Chondrocyte (in vitro differentiated cells): ENCODE measurements at places on chromosomes 1 and 21. TPM values are rescaled to one million over a fixed set of nuclear protein-coding genes. Genes with fewer than 3 reads are reported as not detected.
A peak's percentile ranks its signal among the peaks of the same experiment; 100 is the strongest.

The GJA9 gene
- not detected in 3 replicates for total RNA-seq

The S100A4 gene
- total RNA-seq: 331 to 404 TPM (median 388 TPM) in 3 replicates

The HHIPL2 gene
- total RNA-seq: not detected in 3 replicates

The F3 gene
- 4.5 to 6.5 TPM (median 6.3 TPM) in 3 replicates for total RNA-seq

The C1orf74 gene
- 1.2 to 1.6 TPM (median 1.4 TPM) in 3 replicates for total RNA-seq

The PGLYRP4 gene
- total RNA-seq: not detected in 3 replicates

The CD160 gene
- total RNA-seq: not detected in 3 replicates

- no peak for DNase-seq
Measured at GRCh38 chr21:45265721-45266517, 21.8 kb downstream of the POFUT2 start.

- DNase-seq: no peak
Measured at GRCh38 chr1:92441697-92442342, 44.9 kb downstream of the GFI1 start.

DNA sequence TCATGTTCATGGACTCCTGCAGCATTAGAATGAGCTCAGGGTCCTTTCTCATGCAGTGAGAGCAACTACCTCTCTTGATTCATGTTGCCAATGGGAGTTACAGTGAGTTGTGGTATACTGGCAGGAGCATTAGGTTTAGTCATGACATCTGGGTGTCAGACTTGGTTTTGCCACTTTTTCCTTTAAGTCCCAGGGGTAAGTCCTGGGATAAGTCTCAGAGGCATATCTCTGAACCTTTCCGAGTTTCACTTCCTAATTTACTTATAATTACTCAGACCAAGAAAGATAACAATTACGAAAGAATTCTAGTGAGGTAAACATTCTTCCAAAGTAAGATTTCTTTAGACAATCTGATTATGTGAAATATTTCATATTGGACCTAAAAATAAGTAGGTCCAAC is 606.0 kb downstream of the SMYD3 start:
- no peak for DNase-seq

DNA sequence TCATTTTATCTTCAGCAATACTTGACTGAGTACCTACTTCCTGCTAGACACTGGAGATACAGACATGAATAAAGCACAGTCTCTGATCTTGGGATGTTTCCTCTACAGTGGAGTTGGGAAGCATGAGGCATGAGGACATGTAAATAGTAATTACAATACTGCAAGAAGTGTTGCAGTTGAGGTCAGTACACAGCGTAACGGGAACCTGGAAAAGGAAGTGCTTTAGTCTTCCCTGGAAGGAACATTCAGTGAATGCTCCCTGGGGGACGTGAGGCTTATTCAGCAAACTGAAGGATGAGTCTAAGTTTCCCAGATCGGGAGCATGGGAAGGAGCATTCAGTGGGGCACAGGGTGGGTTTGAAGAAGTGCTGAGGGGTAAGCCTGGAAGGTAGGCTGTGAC is 112.4 kb downstream of the PIK3R3 start:
- no peak for DNase-seq

DNA sequence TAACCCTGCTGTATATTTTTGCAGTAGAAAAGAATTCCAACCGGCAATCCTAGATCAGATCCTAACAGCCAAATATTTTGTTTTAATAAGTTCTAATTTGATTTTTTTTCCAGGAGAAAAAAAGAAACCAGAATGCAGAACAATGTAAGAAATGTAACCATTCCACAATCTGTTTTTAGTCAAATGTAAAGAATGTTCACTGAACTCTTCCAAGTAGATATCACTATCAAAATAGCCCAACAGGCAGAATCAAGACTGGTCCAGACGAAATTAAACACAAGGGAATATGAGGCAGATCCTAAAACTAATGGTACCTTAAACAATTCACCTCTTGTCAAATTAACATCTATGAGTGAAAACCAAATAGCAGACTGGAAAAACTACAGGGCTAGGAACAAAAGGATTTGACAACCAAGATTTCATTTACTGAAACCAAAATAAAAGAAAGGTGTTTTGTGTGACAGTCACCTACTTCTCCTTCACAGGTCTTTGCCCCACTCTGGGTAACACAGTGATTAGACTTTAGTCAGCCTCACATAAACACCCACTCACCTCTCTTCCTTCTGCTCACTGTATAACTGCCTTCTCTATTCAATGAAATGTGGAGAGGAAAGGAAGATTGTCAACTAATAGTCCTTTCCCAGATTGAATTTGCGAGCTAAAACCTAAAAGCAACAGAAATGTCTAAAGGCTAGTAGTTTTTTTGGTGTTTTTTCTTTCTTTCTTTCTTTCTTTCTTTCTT is 137.9 kb downstream of the FAF1 start:
- no peak for DNase-seq

- DNase-seq: peak; percentile 54
Measured at GRCh38 chr1:228177183-228177475, 11.5 kb downstream of the IBA57 start.

GRCh38 chr1:184002071-184002470 is 35.5 kb downstream of the COLGALT2 start:
- DNase-seq: no peak
